Articular chondrocyte of knee joint (primary cell): ENCODE measurements at places on chromosomes 4 and X. TPM values are rescaled to one million over a fixed set of nuclear protein-coding genes. Genes with fewer than 3 reads are reported as not detected.

The FGF16 gene
- total RNA-seq, result not detected in 2 replicates

The GAGE12E gene
- not detected in 2 replicates for total RNA-seq

The HMX1 gene
- not detected in 2 replicates for total RNA-seq

The NPNT gene
- 0.11 TPM in 1 of 2 replicates, not detected in the other for total RNA-seq

The TLR2 gene
- 0.32 and 0.39 TPM in 2 replicates for total RNA-seq

The LRIT3 gene
- total RNA-seq, result 0.13 and 0.22 TPM in 2 replicates

The CSAG1 gene
- total RNA-seq, result not detected in 2 replicates

The HSPA4L gene
- 6.5 and 10.6 TPM in 2 replicates for total RNA-seq

The STBD1 gene
- 10.3 TPM in 2 replicates for total RNA-seq

The CFAP47 gene
- under 0.01 TPM in 1 of 2 replicates, not detected in the other for total RNA-seq

The GAGE13 gene
- not detected in 2 replicates for total RNA-seq

The TBX22 gene
- not detected in 2 replicates for total RNA-seq

The ERCC6L gene
- 2.4 and 3.6 TPM in 2 replicates for total RNA-seq

The PCDH18 gene
- total RNA-seq, result 54.5 and 58.4 TPM in 2 replicates

The SATL1 gene
- not detected in 2 replicates for total RNA-seq

The PPEF1 gene
- total RNA-seq, result 0.11 TPM in 1 of 2 replicates, not detected in the other

The PPP2R2C gene
- total RNA-seq, result under 0.01 and 0.13 TPM in 2 replicates

The BCORL1 gene
- 2.0 and 2.2 TPM in 2 replicates for total RNA-seq

The RHOXF1 gene
- not detected in 2 replicates for total RNA-seq

The GUCY1B1 gene
- 2.3 and 2.9 TPM in 2 replicates for total RNA-seq

The PPEF2 gene
- not detected in 2 replicates for total RNA-seq

The TCEAL6 gene
- not detected in 2 replicates for total RNA-seq

The CYLC1 gene
- not detected in 2 replicates for total RNA-seq

The MAGEA2B gene
- not detected in 2 replicates for total RNA-seq

The COL4A6 gene
- not detected in 2 replicates for total RNA-seq

The PCDH10 gene
- 0.39 and 1.3 TPM in 2 replicates for total RNA-seq

The SCD5 gene
- total RNA-seq, result 5.1 and 12.4 TPM in 2 replicates

The UGT2B10 gene
- total RNA-seq, result not detected in 2 replicates

The NHS gene
- total RNA-seq, result 6.1 and 8.1 TPM in 2 replicates

The CAPN6 gene
- 0.32 and 0.78 TPM in 2 replicates for total RNA-seq

The XPNPEP2 gene
- 0.11 and 0.26 TPM in 2 replicates for total RNA-seq

The RRH gene
- total RNA-seq, result 0.11 and 0.13 TPM in 2 replicates

The GLUD2 gene
- 1.2 and 2.3 TPM in 2 replicates for total RNA-seq

The TRAM1L1 gene
- 6.2 and 7.6 TPM in 2 replicates for total RNA-seq

The RNF212 gene
- total RNA-seq, result 9.2 and 9.5 TPM in 2 replicates
